ENCODE measurements at places on chromosomes 1 and 21.

GRCh38 chr1:112954017-112954650 lies 1.9 kb downstream of the SLC16A1 start:
- DNase-seq: no peak

DNA sequence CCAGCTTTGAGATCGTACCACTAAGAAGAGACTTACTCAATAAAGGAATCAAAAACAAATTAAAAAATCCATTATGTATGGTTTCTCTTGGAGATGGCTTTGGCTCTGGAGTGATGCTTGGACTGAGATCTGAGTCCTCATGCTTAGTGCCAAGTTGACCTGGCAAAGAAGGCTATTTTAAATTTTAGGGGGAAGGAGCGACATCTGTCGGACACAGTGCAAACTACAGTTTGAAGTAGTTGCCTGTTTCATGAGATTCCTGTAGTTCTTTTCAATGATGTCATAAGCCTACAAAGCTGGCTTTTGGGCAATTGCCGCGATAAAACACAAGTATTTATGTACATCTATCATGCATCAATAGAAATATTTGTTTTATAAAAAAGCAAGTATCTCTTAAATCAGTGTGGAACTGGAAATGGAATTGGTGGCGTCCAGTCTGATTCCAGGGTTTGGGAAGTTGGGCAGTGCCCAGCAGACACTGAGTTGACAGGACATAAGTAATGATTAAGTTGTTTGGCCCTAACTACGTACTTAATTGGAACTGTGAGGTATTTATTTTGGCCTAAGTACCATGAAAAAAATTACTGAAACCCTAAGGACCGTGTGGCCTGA lies 50.0 kb downstream of the TBCE start:
- peak; percentile 77 for DNase-seq

GRCh38 chr1:159881622-159882526 lies 18.1 kb downstream of the CFAP45 start:
- DNase-seq: peak; percentile 98

GRCh38 chr1:151267760-151268159 lies 13.2 kb downstream of the PSMD4 start:
- no peak for DNase-seq

DNA sequence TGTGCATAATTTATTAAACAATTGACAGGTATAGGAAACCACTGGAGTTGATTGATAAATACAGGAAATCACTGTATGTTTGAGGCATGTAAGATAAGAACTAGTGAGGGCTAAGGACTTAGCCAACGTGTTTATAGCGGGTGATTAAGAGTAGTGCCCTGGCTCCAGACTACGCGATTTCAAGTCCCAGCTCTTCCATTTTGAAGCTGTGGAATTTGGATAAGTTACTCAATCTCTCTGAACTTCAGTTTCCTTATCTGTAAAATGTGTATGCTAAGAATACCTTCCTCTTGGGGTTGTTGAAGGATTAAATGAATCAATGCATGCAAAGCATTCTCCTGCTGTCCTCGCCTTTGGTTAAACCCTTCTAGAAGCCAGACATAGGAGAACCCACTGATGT lies 143.3 kb upstream of the GJB5 start:
- no peak for DNase-seq

GRCh38 chr1:77040826-77041225 lies 173.5 kb downstream of the ST6GALNAC5 start:
- DNase-seq: no peak

GRCh38 chr1:207815913-207816291 lies 64.0 kb downstream of the CD46 start:
- DNase-seq: peak; percentile 36

DNA sequence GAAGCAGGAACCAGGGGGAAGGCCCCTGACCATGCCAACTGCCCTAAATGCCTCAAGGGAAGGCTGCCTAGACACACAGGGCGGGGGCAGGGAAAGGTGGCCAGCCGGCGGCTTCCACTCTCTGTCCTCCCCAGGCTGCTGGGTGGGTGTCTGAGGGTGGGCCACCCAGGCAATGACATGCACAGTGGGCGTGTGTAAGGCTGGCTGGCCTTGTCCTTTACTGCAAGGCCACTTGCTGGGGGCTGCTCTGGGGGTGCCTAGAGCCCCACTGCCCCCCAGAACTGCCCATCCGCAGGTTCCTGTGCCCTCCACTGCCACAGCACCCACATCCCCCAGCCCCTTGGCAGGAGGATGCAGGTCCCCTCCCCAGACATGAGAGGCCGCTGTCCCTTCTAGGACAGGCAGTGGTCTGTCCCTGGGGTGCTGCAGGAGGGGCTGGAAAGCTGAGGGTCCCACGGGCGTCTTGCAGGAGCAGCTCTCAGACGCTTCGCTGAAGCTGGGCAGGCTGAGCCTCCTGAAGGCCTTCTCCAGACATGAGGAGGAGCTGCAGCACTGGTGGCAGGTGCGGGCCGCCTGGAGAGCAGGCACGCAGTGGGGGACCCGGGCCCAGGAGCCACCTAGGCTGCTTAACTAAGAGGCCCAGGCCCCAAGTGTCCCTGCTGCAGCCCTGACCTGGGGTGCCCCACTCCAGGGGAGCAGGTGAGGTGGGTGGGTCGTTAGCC lies 10.1 kb downstream of the CCDC27 start:
- DNase-seq: no peak

- no peak for DNase-seq
Observed at GRCh38 chr1:33329600-33330305, 8.9 kb upstream of the A3GALT2 start.

Data from lung microvascular endothelial cell (primary cell).